Calu3 (cell line): ENCODE measurements at places on chromosomes 5 and 9. TPM values are rescaled to one million over a fixed set of nuclear protein-coding genes. Genes with fewer than 3 reads are reported as not detected.

Gene SPATA31A3
- total RNA-seq = not detected in 2 replicates

Gene IRGM
- not detected in 2 replicates for total RNA-seq

Gene IFNK
- not detected in 2 replicates for total RNA-seq

Gene C9orf50
- not detected in 2 replicates for total RNA-seq

Gene PCDHB12
- 1.3 and 1.6 TPM in 2 replicates for total RNA-seq

DNA sequence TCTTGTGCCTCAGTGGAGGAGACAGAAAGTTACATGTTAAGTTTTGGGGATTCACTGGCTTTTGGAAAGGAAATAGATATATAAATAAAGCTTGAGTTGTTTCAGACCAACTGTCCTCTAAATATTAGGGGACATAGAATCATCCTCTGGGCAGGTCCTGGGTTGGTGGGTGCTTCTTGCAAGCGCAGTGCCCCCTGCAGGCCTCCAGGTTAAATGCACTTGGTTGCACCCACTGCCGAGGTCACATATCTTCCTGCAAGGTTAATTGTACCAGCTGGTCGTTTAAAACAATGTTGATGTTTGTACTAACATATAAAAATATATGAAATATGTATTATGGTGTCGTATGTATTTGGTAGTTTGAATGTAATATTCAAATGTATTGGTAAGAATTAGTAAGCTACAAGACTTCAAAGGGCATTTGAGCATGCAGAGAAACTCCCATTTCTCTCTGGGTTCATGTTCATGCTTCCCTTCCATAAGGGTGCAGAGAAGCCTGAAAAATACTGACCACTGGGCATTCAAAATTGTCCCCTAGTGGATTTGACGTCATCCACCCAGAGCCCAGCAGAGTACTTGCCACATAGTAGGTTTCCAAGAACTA lies 87.0 kb downstream of the ZNF618 start:
- H3K4me3 ChIP-seq = no peak overlapping the region
- H3K36me3 ChIP-seq = no peaks in the 10 kb centered on the region
- no peak overlapping the region for H3K27ac ChIP-seq
- peaks cover 20% of the 10 kb centered on the region for H3K4me1 ChIP-seq
- no peaks in the 10 kb centered on the region for H3K27me3 ChIP-seq

DNA sequence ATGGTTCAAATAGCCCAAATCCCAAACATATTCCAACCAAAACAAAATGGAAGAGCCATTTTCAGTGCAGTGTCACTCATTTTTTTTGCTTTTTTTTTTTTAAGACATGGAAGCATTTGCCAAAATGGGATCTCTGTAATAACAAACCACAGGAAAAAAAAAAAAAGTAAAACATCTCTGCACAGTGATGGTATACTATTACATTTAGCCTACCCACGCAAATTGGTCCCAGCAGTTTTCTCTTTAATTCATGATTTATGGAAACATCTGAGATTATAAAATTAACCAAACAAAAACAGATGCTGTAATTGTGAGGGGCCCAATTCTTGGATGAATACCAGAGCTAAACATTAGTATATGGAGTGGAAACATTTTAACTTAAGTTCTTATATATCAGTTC lies 566.6 kb downstream of the ZNF608 start:
- H3K27ac ChIP-seq = no peak overlapping the region
- DNase-seq = no peak
- no peak overlapping the region for H3K4me3 ChIP-seq

- DNase-seq = no peak
- H3K4me1 ChIP-seq = peaks cover 12% of the 10 kb centered on the region
- no peak overlapping the region for H3K4me3 ChIP-seq
- H3K27me3 ChIP-seq = no peaks in the 10 kb centered on the region
- no peak overlapping the region for H3K27ac ChIP-seq
- no peaks in the 10 kb centered on the region for H3K36me3 ChIP-seq
Measured at GRCh38 chr5:80127116-80127552, 92.0 kb downstream of the THBS4 start.

DNA sequence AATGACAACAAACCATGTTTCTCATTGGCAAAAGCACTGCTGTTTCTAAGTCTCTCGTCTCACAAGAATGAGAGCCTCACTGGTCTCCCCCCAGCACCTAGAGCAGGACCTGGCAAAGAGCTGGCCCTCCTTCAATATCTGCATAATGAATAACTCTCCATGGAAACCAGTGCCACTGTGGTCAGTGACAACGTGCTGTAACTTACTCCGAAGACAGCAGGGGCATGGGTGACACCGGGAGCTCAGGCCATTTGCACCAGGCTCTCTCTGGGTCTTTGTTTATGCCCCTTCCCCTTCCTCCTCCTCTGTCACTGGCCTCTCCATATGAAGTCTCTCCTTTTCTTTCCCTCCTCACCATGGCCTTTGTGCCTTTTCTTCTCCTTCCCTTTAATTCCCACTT lies 33.3 kb downstream of the TAS2R1 start:
- H3K27me3 ChIP-seq = no peaks in the 10 kb centered on the region
- DNase-seq = no peak
- H3K4me1 ChIP-seq = no peaks in the 10 kb centered on the region

GRCh38 chr9:83511051-83511450 lies 27.1 kb downstream of the FRMD3 start:
- no peaks in the 10 kb centered on the region for H3K4me1 ChIP-seq
- no peak for DNase-seq
- no peak overlapping the region for H3K27ac ChIP-seq
- H3K27me3 ChIP-seq = peaks cover 18% of the 10 kb centered on the region
- H3K36me3 ChIP-seq = no peaks in the 10 kb centered on the region
- H3K4me3 ChIP-seq = no peak overlapping the region

DNA sequence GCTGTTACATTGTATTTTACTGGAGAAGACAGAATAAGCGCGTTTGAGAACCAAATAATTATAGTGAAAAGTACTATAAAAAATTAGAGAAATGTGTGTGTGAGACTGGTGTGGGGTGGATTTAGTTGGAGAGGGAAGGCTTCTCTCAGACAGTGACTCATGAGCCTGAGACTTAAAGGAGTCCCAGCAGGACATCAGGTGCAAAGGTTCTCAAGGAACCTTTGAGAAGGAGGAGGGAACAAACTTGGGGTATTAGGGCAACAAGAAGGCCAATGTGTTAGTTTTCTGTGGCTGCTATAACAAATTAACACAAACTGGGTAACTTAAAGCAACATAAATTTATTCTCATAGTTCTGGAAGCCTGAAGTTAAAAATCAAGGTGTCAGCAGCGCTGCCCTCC lies 4.9 kb downstream of the DDX4 start:
- H3K27me3 ChIP-seq = no peaks in the 10 kb centered on the region
- H3K4me1 ChIP-seq = no peaks in the 10 kb centered on the region
- H3K4me3 ChIP-seq = no peak overlapping the region
- H3K27ac ChIP-seq = no peak overlapping the region
- no peak for DNase-seq
- no peaks in the 10 kb centered on the region for H3K36me3 ChIP-seq

DNA sequence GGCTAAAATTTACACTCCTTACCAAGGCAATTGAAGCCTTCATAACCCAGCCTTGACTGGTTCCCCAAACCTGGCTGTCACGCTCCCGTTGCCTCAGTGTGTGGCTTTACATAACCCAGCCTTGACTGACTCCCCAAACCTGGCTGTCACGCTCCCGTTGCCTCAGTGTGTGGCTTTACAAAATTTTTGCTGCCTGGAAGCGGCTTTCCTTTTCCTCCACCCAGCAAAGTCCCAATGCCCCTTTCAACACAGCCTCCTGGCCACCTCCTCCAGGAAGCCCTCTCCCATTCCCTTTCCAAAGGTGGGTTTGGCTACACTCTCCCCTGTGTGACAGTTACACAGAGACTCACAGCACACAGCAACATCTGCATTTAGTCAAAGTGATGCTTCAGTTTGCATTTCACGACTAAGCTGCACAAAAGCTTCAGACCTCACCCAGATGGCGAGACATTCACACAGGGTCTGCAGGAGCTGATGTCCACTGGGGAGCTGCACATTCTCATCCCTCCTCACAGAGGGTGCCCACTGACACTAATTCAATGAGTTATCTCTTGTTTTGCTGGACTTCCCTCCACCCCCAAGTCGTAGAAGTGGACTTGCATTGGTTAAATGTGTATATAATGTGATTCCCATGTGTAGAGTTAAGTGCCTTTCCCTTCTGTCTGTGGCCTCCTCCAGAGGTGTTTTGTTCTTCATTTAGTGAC lies 156.6 kb upstream of the PHYKPL start:
- peaks cover 79% of the 10 kb centered on the region for H3K27me3 ChIP-seq
- H3K27ac ChIP-seq = no peak overlapping the region
- H3K4me1 ChIP-seq = no peaks in the 10 kb centered on the region
- no peak for DNase-seq
- no peak overlapping the region for H3K4me3 ChIP-seq

DNA sequence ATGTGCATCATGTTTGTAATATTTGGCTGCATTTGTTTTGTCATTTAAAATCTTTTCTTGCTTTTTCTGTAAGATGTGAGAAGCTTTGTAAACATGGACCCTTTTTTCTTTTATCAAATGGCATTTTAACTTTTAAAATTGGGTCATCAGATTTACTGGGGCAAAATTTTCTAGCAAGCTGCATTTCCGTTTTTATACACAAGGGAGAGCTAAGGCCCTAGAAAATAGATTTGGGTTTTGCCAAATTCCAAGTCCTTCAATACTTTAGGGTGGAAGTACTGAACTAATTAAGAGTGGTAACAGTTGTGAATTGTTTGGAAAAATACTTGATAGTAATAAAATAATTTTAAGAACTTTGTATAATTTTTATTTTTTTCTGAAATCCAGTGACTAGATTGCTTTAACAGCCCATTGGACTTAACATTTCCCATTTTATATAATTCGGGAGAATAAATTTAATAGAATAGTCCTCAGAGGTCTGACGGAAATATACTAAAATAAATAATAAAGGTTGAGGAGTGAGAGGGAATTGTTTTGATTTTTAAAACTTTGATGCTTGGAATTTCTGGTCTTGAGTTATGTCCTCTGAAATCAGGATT lies 117.4 kb downstream of the SMARCA2 start:
- H3K27ac ChIP-seq = no peak overlapping the region
- no peak for DNase-seq
- no peaks in the 10 kb centered on the region for H3K27me3 ChIP-seq
- no peak overlapping the region for H3K4me3 ChIP-seq
